GM23338 (cell line): ENCODE measurements at places on chromosomes 5 and 9. TPM values are rescaled to one million over a fixed set of nuclear protein-coding genes. Genes with fewer than 3 reads are reported as not detected.

NOXA1 gene
- 0.59 and 0.62 TPM in 2 replicates for total RNA-seq

- H3K4me1 ChIP-seq = no peaks in the 10 kb centered on the region
- no peak overlapping the region for H3K4me3 ChIP-seq
- no peak overlapping the region for H3K27ac ChIP-seq
- no peak for DNase-seq
Measured at GRCh38 chr9:133518706-133519449, 5.9 kb downstream of the MYMK start.

- DNase-seq = peak; percentile 95
- H3K27me3 ChIP-seq = peaks cover 92% of the 10 kb centered on the region
- H3K36me3 ChIP-seq = no peaks in the 10 kb centered on the region
- H3K4me3 ChIP-seq = peak overlapping the region; percentile 59
- H3K4me1 ChIP-seq = peaks cover 54% of the 10 kb centered on the region
- no peak overlapping the region for H3K27ac ChIP-seq
Measured at GRCh38 chr5:159100025-159100781, 487 bp upstream of the EBF1 start.

DNA sequence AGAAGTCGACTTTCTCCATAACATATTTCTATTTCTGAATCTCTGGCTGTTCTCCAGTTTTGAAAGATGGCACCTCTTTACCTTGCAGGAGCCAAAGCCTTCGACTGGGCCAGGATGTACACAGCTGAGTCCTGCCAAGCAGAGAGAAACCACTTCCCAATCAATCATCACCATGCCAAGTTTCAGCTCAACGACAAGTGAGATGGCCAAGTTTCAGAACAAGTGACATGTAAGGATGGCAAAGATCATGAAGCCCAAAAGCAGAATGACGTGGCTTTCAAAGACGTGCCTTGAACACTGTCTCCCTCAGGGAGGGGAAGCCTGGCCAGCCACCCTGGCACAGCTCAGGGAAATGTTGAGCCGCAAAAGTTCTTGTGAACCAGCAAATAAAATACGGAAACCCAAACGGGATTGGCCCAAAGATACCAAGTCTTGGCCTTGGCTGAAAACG is 17.7 kb downstream of the STK10 start:
- DNase-seq = no peak
- no peak overlapping the region for H3K27ac ChIP-seq
- no peak overlapping the region for H3K4me3 ChIP-seq
- H3K36me3 ChIP-seq = no peaks in the 10 kb centered on the region
- H3K27me3 ChIP-seq = no peaks in the 10 kb centered on the region
- H3K4me1 ChIP-seq = peaks cover 11% of the 10 kb centered on the region

KCNV2 gene
- total RNA-seq = not detected in 2 replicates

DNA sequence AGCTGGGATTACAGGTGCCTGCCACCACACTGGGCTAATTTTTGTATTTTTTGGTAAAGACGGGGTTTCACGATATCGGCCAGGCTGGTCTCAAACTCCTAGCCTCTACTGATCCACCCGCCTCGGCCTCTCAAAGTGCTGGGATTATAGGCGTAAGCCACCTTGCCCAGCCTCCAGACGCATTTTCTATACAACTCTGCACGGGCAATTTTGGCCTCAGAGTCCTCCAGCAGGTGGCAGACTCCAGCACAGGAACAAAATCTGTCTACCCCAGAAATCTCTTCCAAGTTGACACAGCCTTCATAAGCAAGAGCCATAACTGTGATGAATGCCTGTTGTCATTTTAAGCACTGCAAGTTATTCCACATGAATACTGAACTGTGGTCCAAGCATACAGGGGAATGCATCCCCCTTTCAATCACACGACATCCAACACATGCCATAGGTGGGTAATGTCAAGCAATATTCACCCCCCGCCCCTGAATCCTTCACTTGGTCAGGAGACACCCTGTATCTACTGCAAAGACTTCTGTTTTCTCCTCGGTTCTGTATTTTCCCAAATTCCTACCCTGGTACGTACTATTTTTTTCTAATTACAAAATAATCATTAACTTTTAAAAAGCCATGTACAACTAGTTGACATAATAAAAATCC is 50.8 kb downstream of the ALDH7A1 start:
- H3K36me3 ChIP-seq = peaks cover 40% of the 10 kb centered on the region
- no peaks in the 10 kb centered on the region for H3K27me3 ChIP-seq
- H3K27ac ChIP-seq = no peak overlapping the region
- peak; percentile 69 for DNase-seq
